ENCODE measurements at places on chromosomes 3 and 15.

- peak; percentile 84 for DNase-seq
Measured at GRCh38 chr15:66946578-66947164, 118.7 kb upstream of the SMAD3 start.

DNA sequence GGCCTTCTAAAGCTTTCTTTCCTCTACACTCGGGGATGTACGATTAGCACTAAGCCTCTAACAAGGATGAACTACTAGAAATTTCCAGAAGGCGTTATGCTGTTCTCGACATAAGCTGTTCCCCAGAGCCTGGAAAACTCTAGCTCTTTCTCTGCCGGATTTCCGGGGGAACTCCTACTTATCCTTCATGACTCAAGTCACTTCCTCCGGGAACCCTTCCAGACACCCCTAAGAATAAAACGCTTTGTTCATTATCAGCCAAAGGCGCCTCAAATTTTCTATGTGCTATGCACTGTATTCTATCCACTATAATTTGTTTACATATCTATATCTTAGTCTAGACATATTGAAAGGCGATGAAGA is 455 bp upstream of the SNAP23 start:
- peak; percentile 85 for DNase-seq

DNA sequence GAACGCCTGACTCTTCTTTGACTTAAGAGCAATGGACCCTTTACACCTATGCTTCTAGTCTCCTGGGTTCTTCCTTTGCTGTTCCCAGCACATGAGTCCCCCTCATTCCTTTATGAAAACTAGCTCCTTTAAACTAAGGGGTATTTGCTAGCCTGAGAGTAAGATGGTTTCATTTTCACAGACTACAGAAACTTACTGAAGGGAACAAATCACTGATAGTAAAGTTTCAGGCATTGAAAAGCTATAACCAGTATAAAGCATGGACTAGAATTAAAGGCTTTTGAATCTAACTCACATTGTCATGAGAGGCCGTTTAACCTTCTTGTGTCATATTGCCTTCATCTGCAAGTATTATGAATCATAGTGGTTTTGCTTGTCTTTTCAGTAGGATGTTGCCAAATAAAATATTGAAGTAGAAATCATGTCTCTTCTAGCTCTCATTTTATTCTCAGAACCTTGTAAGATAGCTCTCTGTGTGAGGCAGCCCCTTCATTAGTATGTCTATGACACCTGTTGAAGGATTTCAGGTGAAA is 765.9 kb downstream of the NR2F2 start:
- no peak for DNase-seq

DNA sequence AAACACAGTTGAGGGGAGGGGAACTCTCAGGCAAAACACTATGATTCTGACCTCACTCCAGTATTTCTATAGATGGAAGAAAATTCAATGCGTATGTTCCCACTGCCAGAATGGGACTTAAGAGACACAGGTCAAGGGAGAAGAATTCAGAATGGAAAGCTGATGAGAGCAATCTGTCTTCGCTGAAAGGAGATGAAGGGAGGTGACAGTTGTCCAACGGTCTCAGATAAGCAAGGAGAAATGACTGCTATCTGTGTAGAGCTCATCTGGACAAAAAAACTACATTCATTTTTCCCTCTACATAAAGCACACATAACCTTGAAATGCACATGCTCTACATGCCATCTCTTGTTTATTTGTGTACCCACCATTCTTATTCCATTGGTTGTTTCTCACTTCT is 405.1 kb downstream of the LSAMP start:
- no peak for DNase-seq

DNA sequence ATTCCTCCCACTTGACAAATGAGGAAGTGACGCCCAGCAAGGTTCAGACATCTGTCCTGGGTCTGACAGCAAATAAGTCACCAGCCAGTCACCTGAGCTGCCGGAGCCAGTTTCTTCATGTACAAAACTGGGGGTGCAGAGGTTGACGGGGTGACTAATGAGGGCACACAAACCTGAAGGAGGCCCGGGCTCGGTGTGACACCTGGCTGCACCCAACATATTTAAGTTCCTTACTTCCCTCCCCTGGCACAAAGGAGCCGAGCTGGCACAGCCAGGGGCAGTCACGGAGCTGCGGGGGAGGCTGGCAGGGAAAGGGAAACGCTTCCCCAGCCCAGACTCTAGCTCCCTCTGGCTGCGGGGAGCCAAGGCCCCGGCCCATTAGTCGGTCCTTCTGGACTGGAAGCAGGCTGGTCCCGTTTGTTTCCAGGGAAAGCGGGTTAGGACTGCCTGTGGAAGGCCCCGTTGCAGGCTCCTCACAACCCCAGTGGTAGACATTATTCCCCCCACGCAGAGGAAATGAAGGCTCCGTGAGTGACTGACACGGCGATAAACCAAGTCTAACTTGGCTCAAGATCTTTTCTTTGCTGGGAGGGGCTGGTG is 2.3 kb downstream of the FBXL22 start:
- peak; percentile 66 for DNase-seq

GRCh38 chr15:85027033-85027380 is 45.4 kb downstream of the PDE8A start:
- no peak for DNase-seq

DNA sequence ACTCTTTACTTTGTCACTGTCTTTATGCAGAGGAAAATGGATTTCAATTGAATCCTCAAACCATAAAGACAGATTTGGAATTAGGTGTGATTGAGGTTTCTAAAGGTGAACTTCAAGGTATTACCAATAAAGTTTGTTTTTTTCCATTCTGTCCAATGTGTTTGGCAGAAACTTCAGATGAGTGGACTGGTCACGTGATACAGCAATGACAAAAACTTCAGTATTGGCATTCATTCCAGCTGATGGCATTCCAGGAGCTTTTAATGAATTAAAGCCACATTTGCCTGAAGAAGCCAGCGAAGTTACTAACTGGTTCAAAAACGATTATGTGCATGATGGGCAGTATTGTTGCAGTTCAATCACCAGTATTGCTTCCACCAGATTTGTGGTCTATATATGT is 4.5 kb upstream of the MASP1 start:
- peak; percentile 8 for DNase-seq

GRCh38 chr15:22839046-22839695 is 705 bp downstream of the NIPA2 start:
- DNase-seq: peak; percentile 29

DNA sequence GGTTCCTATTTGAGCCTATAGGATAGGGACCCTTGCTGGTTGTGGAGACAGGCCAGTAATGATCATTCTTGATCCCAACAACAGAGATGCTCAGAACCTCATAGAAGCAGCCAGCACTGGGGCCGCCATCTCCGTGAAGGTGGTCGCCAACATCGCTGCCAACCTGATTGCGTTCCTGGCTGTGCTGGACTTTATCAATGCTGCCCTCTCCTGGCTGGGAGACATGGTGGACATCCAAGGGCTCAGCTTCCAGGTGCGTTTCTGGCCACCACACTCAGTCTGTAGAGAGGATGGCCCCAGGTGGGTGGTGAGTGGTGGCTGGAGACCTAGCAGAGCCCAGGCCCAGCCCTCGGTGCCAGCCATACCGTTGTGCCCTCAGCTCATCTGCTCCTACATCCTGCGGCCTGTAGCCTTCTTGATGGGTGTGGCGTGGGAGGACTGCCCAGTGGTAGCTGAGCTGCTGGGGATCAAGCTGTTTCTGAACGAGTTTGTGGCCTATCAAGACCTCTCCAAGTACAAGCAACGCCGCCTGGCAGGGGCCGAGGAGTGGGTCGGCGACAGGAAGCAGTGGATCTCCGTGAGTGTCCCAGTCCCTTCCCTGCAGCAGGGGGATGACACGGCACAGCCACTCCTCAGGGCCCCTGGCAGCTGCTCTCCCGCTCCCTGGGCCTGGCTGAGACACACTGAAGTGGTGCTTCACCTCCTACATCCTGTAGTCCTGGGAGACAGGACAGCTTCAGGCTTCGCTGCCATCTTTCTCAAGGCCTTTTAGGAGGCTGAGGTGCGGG is 46.5 kb upstream of the PDE8A start:
- peak; percentile 33 for DNase-seq

DNA sequence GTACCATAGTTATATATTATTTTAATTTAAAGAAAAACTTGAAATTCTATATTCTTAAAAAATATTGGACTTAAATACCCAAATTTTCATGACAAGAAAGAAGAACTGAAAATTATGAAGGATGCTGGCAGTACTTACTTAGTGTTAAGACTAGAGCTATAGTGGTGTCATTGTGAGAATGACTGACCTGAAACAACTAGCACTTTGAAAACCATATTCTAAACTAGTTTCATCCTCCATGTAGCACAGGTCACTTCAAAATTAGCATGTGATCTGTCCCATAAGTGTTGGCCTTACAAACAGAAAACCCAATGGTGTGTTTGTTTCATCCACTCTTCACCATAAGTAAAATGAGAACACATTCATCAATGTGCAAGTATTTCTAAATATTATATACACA is 208.6 kb downstream of the ZIC4 start:
- no peak for DNase-seq

GRCh38 chr15:70582143-70582945 is 181.0 kb downstream of the UACA start:
- no peak for DNase-seq

DNA sequence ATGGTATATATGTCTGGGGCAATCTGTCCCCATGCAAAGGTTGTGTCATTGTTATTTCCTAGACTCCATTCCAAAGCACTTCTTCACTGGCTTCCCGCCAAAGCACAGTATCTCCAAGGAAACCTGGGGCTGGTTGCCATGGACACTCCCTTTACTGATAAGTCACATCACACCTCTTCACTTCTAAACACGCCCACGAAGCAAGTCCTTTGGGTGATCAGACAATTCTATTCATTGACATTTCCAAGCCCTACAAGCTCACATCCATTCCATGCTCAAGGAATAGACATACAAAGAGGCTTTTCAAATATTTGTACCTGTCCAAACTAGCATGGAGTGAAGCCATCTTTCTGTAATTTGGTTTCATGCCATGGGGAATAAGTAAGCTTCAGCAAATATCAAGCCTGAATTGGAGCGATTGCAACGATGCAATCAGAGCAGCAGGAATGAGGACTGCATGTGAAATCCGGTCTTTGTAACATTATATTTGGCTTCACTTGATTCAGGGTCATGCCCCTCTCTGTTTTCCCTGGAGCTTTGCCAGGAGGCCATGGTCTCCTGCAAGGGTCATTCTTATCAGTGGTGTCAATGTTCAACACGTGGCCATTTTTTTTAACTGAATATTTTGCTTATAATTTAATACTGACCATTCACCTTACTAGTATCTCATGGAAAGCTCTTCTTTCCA is 201.6 kb upstream of the TMC3 start:
- peak; percentile 78 for DNase-seq

- no peak for DNase-seq
Measured at GRCh38 chr3:55164191-55164590, 236.3 kb upstream of the LRTM1 start.

- DNase-seq: no peak
Measured at GRCh38 chr3:107619549-107619948, 96.8 kb downstream of the BBX start.

- peak; percentile 40 for DNase-seq
Measured at GRCh38 chr3:183131186-183131725, 31.3 kb downstream of the LAMP3 start.

DNA sequence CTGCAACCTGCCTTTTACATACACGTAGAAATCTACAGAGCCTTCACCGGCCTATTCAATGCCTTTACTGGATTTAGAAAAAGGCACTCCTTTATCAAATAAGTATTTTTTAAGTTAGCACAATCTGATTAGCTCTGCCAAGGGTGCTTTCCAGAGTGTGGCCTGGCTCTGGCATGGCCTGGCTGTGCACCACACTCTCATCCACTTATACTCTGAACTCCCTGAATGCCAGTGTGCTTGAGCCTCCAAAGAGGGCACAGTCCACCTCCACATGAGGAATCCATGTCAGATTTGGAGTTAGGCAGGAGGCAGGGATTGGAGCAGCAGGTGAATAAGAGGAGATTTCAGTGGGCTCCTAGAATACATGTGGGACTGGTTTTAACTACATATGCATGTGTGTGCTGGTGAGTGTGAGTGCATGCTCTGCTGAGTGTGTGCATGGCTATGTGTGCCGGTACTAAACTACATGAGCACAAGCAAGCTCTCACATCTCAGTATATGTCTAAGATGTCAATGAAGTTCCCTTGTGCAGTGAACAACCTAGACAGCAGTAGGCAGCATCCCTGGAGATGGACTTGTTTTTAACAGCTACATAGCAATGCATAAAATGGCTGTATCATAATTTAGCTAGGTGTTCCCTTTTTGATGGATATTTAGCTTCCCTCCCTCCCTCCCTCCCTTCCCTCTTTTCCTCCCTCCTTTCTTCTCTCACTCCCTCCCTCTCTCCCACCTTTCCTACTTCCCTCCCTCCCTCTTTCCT is 17.8 kb upstream of the ZFAND6 start:
- DNase-seq: no peak

GRCh38 chr3:179460260-179460659 is 9.0 kb upstream of the GNB4 start:
- DNase-seq: no peak

DNA sequence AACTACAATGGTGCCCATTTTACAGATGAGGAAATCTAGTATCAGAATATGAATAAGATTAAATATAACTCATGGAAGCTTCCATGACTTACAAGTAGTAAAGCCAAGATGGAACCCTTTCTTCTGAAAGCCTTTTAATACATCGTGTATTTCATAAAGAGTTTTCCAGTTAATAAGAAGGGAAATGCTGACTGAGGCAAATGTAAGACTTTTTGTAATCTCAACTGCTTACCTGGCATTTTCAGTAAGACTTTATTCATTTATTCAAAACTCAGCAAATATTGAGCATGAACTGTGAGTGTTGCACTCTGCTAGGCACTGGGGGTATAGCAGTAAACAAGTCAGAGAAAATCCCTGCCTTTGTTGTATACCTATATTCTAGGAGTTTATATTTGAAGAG is 256.4 kb upstream of the THRB start:
- no peak for DNase-seq
